ENCODE measurements at places on chromosomes 7 and 10.
A peak's percentile ranks its signal among the peaks of the same experiment; 100 is the strongest.

- no peak for DNase-seq
Measured at GRCh38 chr10:69045441-69046300, 42.2 kb upstream of the SRGN start.

DNA sequence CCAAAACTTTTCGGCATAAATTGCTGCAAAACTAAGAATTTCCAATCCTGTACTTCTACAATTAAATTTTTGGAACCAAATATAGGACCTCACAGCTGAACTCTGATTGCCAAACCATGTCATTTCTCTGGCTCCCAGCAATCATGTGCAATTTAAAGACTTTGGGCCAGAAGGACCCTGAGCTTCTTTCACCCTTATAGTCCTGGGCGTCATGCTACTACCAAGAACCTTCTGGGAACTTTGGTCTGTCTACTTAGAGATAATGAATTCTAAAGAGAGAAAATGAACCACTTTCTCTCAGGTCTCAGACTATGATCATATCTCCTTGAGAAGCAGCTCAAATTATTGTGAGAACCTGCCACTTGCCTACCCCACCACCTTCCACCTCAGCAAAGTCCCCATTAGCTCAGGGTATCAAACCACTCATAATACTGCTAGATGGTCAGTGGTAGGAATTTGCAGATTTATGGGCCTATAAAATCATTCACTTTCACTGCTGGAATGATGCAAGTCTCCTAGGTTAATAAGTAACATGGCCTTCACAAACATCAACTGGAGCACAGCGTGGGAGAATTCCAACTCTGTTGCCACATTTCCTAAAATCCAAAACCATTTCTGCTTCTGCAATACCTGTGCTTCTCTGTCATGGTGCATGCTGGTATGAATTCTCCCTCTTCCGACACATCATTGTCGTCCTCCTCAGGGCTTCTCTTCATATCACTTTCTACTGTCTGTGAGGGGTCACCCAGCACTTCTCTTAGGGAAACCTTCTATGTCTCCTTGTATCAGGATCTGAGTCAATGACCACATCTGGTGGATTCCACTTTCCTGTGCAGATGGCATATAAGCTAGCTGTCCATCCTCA is 6.6 kb upstream of the WDR91 start:
- DNase-seq: no peak

DNA sequence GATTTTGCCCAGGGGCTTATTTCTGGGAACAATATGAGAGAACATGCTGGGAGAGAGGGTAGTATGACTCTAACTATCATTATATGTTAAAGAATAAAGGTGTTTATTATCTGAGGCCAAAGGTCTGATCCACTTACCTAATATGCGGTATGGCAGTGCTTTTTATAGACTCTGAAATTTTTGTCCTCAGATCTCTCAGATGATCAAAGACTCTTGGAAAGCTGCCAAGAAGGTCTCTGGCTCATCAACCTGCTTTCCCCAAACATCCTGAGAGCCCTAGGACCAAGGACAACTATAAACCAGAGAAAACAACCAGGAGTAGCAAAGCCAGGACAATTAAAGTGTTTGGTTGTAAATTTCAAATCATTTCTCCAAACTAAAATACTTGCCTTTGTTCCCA is 255.7 kb upstream of the LRRN3 start:
- no peak for DNase-seq

- DNase-seq: no peak
Measured at GRCh38 chr7:1919539-1920265, 249.6 kb downstream of the ELFN1 start.

GRCh38 chr10:70367195-70367796 is 15.1 kb downstream of the LRRC20 start:
- DNase-seq: no peak

DNA sequence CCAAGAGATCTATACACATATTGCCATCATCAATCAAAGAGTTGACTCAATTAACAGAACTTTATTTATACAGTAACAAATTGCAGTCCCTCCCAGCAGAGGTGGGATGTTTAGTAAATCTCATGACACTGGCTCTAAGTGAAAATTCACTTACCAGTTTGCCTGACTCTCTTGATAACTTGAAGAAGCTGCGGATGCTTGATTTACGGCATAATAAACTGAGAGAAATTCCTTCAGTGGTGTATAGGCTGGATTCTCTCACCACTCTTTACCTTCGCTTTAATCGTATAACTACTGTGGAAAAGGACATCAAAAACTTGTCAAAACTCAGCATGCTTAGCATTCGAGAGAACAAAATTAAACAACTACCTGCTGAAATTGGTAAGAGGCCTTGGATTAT is 45.3 kb downstream of the SHOC2 start:
- DNase-seq: no peak

GRCh38 chr10:71178880-71179279 is 33.5 kb upstream of the UNC5B start:
- DNase-seq: no peak

DNA sequence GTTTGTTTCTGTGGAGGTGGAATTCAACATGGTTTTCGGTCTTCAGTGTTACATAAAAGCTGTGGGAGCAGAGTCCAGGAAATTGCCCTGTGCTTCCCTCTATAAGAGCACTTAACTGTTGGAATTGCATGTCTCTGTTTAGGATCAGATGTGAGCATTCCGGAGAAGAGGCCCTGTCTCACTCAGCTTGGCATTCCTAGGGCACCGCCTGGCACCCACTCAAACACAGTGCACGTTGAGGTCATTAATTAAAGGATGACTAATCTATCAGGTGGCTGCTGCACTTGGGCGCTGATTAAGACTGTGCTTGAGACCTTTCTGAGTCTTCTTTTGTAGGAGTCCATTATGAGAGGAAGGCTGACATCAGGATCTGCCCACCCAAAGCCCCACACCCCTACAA is 82.8 kb upstream of the VIPR2 start:
- no peak for DNase-seq

DNA sequence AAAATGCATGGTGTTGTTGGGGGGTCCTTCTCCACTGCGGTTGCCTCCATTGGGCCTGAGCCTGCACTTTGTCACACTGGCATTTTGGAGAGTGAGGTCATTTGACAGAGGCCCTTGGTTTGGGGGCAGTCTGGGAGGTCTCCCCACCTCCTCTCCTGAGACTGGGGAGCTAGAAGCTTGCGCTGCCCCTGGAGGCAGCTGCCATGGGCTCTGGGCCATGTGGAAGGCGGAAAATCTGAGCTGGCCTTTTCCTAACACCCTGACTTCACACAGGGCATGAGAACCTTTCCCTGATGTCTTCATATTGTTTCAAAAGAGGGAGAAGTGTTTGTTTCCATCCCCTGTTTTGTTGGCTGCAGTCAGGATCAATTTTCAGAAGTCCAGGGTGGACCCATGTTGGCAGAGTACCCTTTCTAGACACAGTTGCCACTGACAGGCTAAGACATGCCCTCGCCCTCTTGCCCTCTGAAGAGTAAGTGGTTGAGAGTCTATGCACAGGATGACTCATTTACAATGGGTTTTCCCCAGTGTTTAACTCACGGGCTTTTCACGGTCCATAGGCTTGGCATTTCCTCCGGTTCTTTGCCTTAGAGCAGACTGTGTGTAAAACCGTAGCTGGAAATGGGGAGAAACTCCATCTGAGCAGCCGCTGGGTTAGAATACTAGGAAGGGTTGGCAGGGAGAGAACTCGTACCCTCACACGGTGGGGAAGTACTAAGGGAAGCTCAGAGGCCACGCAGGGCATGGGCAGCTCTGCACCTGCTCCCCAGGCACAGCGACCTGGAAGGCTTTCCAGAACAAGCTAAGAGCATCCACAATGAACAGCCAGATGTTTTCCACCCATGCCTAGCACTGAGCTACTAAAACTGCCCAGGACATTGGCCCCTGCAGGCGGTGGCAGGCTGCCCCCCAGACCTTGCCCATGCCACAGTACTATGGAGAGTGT is 655.0 kb downstream of the SDK1 start:
- no peak for DNase-seq

GRCh38 chr10:500876-501275 is 188.6 kb downstream of the DIP2C start:
- DNase-seq: no peak

GRCh38 chr10:110399965-110400933 is 95.5 kb upstream of the SMNDC1 start:
- no peak for DNase-seq

GRCh38 chr7:11737723-11738122 is 94.3 kb downstream of the THSD7A start:
- no peak for DNase-seq

- peak; percentile 50 for DNase-seq
Measured at GRCh38 chr10:32207544-32207943, 139.4 kb downstream of the EPC1 start.

DNA sequence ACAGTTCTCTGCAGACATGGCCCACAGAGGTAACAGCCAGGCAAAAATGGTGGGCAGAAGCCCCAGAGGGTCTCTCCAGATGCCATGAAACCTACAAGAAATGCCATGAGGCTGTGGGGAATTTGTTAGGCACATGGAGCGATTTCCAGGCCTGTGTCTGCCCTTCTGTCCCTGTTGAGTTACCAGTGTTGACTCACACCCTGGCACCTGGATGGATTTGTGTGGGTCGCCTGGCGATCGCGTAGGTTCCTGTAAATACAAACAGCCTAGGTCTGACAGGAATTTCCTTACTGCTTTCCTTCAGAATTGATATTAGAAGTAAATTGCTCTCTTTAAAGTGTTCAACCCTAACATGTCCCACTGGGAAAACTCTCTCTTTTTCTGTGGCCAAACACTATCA is 164.9 kb upstream of the EEPD1 start:
- no peak for DNase-seq

GRCh38 chr7:11524476-11525397 is 307.3 kb downstream of the THSD7A start:
- no peak for DNase-seq

- DNase-seq: no peak
Measured at GRCh38 chr7:25459057-25459456, 230.8 kb upstream of the NPVF start.

DNA sequence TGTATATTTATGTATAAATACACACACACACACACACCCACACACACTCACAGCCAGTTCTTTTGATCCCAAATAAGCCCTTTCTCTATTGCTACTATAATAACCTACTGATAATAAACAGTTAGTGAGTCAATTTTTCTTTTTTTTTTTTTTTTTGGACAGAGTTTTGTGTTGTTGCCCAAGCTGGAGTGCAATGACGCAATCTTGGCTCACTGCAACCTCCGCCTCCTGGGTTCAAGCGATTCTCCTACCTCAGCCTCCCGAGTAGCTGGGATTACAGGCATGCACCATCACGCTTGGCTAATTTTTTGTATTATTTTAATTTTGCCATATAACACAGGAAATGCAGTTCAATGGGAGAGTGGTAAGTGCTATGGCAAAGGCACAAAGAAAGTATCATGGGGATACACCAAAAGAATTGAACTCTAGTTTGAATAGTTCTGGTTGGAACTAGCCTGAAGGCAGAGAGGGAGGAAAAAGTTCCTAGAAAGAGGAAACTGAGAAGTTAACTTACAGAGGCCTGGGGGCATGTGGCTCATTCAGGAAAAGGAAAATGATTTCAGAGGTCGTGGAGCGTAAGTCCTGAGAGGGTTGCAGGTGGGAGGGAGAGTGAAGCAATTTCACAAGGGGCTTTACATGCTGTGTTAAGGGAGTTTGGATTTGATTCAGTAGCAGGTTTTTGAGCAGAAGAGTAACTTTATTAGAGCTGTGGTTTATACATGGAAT is 44.4 kb upstream of the JCAD start:
- DNase-seq: no peak

GRCh38 chr7:6612819-6613218 is 2.6 kb upstream of the ZNF853 start:
- no peak for DNase-seq

DNA sequence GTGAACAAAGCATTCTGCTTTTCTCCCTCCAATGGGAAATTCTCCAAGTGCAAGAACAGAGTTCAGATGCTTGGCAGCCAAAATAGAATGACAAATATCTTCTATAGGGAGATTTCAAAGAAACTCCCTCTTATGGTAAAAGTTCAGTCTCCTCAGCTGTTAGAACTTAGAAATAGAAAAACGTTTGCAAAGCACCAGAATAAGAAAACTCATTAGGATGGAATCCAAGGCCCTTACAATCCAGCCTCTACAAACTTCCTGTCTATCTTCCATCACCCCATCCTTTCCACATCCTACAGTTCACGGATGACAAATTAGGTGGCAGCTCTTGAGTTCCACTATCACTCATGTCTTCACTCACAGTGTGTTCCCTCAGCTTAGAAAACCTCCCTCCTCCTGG is 25.7 kb downstream of the FAM13C start:
- no peak for DNase-seq

GRCh38 chr10:114623661-114624294 is 34.3 kb downstream of the ABLIM1 start:
- DNase-seq: no peak

- no peak for DNase-seq
Measured at GRCh38 chr7:151724920-151725584, 151.9 kb downstream of the PRKAG2 start.

DNA sequence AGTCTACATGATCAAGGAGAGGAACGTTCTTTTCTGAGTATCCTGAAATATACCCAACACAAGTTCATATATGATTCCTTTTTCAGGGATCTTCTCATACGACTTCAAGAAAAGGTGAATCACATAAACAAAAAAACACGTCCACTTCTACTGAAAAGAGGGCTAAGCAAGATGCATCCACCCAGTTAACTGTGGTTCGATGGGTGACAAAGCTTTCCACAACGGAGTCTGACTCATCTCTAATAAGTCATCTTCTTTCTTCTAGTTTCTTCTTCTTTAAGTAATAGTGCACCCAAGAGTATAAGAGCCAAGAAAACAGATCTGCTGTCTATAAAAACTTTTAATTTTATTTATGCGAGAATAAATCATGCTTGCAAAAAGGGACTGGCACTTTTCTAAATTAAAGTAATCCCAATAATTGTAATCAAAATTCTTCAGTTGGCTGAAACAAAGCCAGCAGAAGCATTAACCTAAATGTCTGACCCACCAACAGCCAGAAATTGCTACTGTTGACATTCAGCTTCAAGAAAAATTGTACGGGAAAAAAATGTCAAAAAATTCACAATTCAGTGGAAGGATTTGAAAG is 146.9 kb upstream of the ANK3 start:
- DNase-seq: no peak

DNA sequence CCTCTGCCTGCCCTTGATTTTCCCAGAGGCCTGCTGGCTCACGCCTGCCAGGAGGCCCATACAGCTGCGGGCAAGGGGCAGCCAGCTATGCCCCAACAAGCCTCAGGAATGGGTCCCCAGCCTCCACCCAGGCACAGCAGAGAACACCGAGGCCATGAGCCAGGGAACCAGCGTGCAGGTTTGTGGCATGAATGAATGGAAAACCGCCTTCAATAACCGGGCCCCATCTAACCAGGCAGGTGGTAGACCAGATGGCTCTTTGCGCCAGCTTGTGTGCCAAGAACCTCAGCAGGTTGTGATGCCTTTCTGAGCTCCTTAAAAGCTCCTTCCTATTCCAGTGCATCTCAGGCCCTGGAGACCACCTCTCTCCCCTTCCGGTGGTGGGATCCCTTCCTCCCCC is 50.2 kb downstream of the ELFN1 start:
- DNase-seq: no peak
